Thymus (tissue), 14 donors: ENCODE measurements at places on chromosomes 12 and 14.

- DNase-seq, result no peak
Observed at GRCh38 chr12:56143217-56143616, 9.2 kb upstream of the MYL6B start.

- DNase-seq, result no peak
Observed at GRCh38 chr14:55513491-55513890, 66.5 kb upstream of the KTN1 start.

- no peak for DNase-seq
Observed at GRCh38 chr14:26255213-26255612, 342.6 kb downstream of the NOVA1 start.

GRCh38 chr12:51392556-51393237 lies 1.5 kb upstream of the GALNT6 start:
- no peak for DNase-seq

- DNase-seq, result no peak
Observed at GRCh38 chr14:22656945-22657731, 13.0 kb upstream of the OR6J1 start.

- DNase-seq, result no peak
Observed at GRCh38 chr12:32997471-32997870, 100.9 kb upstream of the PKP2 start.

- DNase-seq, result no peak
Observed at GRCh38 chr14:81454572-81455218, 54.6 kb upstream of the STON2 start.

- DNase-seq, result no peak
Observed at GRCh38 chr12:108063192-108063591, 65.9 kb upstream of the WSCD2 start.

DNA sequence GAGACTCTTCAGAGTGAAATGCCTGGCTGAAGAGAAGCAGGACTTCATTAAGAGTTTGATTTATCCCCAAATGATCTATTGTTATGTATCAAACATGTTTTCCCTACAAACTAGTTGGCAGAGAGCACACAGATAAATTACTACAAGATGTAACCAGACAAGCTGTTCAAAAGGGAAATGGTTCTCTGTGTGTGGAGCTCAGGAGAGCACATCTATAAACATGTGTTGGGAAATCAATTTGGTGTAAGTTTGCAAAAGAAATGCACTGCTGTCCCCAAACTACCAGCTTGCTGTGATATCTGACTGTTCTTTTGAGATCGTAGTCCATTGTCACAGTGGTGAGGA lies 159.2 kb downstream of the PAH start:
- DNase-seq, result no peak

- DNase-seq, result no peak
Observed at GRCh38 chr12:98908866-98909265, 263.8 kb downstream of the APAF1 start.
